HT-29 (cell line): ENCODE measurements at places on chromosomes 11 and 22.

- DNase-seq: no peak
Measured at GRCh38 chr22:24685531-24686190, 82.7 kb downstream of the GGT1 start.

- DNase-seq: no peak
Measured at GRCh38 chr11:103147627-103148026, 38.4 kb downstream of the DYNC2H1 start.

- no peak for DNase-seq
Measured at GRCh38 chr11:121614636-121615240, 162.0 kb upstream of the SORL1-AS1 start.

- no peak for DNase-seq
Measured at GRCh38 chr11:79535606-79536005, 94.8 kb upstream of the TENM4 start.

- no peak for DNase-seq
Measured at GRCh38 chr11:130710021-130710420, 206.3 kb downstream of the SNX19 start.
